GM19239 (cell line): ENCODE measurements at places on chromosomes 1 and 21.

GRCh38 chr1:175152006-175152652 is 40.4 kb downstream of the KIAA0040 start:
- peak; percentile 46 for DNase-seq

DNA sequence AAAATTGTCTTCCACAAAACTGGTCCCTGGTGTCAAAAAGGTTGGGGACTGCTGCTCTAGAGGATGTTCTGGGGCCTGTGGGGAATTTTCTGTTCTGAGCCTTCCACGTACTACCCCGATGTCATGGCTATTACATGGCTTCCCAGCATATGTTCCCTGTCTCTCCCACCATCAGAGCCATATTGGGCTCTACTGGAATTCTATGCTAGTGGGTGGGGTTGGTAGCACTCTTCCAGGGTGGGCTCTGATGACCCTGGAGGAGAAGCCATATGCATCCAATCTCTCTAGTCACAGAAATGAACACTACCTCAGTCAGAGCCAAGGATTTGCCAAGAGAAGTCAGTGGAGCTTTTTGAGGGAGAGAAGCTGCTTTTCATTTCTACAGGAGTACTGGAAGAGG is 47.9 kb downstream of the SRRM1 start:
- DNase-seq, result no peak

DNA sequence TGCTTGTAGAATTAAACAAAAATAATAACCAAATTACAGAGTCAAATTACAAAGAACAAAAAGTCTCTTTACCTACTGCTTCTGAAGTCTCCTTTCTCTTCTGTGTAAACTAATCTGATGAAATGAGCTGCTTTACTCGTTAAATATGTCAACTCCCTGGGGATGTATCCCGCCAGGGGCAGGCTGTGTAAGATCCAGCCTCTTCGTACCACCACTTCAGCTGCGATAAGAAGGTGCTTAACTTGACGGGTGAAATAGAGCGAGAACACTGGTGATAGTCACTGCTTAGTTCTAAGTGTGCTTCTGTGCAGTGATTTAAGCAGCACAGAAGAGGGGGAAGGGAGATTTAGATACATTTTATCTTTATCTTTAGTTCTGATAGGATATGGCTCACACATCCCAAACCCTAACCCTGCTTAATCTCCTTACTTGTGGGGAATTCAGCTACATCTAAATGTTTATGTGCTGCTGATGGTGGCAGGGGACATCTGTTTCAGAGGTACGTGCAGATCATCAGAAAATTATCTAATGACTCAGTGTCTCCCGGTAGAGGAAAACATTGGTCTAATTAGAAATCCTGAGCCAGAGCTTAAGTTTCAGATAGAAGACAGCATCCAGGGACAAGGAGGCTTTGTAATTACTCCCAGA is 46.0 kb downstream of the RHOU start:
- DNase-seq, result no peak

GRCh38 chr1:194043984-194044755 is 857.8 kb upstream of the B3GALT2 start:
- no peak for DNase-seq

- no peak for DNase-seq
Measured at GRCh38 chr1:2082064-2082463, 31.9 kb downstream of the PRKCZ start.

DNA sequence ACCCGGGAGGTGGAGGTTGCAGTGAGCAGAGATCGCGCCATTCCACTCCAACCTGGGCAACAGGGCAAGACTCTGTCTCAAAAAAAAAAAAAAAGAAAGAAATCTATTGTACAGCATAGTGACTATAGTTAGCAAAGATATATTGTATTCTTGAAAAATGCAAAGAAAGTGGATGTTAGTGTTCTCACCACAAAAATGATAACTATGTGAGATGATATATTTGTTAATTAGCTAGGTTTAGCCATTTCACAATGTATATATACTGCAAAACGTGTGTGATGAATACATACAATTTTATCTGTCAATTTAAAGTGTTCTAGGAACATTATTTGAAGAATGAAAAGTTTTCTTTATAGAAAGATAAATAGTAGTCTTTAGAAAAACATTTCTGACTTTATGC is 179.9 kb downstream of the AK5 start:
- DNase-seq, result no peak

DNA sequence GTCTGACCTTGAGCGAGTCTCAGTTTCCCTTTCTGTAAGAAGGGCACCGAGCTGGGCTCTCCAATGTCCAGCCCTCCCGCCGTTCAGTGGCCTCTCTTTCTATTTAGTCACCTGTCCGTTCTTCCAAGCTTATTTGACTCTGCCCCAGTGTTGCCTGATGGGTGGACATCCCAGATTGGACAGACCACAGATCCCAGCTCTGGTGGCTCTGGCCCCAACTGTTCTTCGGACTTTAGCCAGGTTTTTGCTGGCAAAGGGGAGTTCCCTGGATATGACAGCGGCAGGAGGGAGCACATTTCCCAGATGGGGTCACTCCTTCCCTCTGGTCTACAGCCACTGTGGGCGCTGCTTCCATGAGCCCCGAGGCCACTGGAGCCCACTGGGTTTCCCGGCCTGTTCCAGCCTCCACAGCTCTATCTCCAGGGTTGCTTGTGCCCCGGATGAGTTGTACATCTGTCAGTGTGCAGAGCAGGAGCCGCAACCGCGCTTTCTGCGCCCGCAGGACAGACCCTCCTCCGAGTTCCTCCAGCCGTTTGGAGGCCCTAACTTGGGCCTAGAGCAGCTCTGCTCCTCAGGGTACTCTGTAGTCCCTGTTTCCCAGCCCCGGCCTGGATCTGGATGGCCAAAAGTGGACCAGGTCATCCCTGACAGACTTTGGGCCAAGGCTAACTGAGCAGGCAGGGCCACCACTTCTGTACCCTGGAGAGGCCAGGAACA is 3.8 kb downstream of the DMBX1 start:
- no peak for DNase-seq

DNA sequence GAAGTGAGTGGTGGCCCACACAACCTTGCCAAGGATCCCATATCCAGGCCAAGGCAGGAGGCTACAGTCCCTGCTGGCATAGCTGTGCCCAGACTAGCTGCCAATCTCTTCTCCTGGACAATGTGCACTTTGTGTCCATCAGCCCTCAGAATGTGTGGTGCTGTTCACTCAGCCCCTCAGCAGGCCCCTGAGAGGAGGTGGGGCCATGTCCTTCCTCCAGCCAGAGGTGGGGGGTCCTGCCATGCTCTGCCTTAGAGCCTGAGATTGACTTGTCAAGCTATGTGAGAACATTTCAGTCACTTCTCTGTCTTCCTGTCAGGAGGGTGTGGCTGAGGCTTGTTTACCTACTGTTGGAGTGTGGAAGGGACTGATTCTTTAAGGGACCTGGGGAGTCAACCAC is 1.4 kb downstream of the NCF2 start:
- DNase-seq, result no peak

DNA sequence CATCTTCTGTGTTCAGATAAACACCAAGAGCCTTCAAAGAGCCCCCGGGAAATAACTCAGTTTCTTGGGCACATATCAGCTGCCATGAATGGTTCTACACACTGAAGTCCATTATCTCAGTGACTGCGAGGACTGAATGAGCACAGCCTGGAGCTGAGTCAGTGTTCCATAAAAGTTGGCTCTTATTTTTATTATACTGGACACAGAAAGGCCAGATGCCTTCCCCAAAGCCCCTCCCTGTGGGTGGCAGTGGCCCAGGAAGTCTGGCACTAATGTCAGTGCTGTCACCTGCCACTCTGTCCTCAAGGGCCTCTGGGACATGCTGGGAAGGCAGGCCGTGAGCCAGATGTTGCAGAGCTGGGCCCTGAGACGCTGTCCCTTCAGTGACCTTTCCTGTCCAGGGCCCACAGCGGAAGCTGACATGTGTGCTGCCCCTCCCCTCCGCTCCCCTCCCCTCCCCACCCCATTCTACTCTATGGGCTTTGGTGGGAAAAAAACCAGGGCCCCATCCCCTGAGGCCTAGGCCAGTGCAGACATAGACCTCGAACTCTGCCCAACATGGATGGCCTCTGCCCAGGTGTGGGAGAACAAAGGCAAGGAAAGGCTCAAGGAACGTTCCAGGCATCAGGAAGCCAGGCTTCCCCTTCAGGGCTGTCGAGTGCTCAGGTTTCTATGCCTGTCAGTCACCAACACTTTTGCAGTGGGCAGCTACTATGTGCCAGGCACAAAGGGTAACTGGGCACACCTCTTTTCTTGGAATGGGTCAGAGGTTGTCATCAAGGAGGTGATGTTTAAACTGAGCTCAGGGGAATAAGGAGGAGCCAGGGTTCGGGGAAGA is 22.4 kb upstream of the NPPB start:
- no peak for DNase-seq

GRCh38 chr1:187928288-187928687 is 1099.5 kb downstream of the PLA2G4A start:
- no peak for DNase-seq

GRCh38 chr1:206577626-206578025 is 34.6 kb downstream of the EIF2D start:
- DNase-seq, result no peak

GRCh38 chr1:28718586-28719331 is 18.0 kb upstream of the YTHDF2 start:
- DNase-seq, result no peak

DNA sequence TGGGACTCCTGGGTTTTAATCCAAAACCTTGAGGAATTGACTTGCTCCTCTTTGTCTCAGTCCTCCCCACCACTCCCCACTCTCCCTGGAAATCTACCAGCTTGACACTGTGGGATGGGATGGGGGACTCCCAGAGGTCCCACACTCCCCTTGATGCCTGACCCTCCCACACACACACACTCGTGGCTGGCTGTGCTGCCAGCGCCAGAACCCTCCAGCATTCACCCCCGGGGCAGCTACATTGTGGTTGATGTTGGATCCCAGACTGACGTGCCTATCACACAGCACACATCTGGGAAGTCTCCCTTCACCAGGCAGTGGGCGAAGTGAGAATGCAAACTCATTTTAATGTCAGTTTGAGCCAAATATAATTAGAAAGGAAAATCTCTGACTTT is 10.0 kb downstream of the KIRREL1 start:
- DNase-seq, result no peak

GRCh38 chr1:242522304-242522945 is 2.1 kb downstream of the PLD5 start:
- no peak for DNase-seq

DNA sequence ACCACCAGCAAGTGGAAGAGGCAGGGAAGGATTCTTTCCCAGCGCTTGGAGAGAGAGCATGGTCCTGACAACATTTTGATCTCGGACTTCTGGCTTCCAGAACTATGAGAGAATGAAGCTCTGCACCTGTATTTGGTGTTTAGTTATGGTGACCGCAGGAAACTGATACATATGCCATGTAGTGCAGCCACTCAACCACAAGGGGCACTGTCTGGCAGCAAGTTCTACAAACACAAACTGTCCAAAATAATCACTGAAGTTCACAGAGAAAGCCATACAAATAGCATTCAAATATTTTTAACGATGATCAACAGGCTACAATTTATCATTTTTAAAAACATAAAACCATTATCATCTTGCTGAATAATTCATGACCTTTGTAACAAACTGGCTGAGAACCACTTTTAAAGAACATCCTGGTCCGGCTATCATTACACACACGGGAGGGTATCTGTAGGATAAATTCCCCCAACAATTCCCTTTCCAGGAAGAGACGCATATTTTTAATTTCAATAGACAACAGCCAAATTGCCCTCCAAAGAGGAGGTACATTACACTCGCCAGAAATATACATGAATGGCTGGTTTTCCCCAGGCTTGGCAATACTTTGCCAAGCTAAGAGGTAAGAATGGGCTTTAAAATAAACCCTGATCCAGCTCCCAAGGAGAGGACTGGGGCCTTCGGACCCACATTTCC is 9.2 kb upstream of the CBR3 start:
- DNase-seq, result no peak

GRCh38 chr1:21564521-21565095 is 55.4 kb downstream of the ALPL start:
- DNase-seq, result no peak

GRCh38 chr1:6475381-6476133 is 9.6 kb upstream of the TNFRSF25 start:
- DNase-seq, result peak; percentile 98

- no peak for DNase-seq
Measured at GRCh38 chr1:6134206-6134605, 45.9 kb downstream of the CHD5 start.

GRCh38 chr1:93995837-93996536 is 86.8 kb upstream of the GCLM start:
- no peak for DNase-seq

DNA sequence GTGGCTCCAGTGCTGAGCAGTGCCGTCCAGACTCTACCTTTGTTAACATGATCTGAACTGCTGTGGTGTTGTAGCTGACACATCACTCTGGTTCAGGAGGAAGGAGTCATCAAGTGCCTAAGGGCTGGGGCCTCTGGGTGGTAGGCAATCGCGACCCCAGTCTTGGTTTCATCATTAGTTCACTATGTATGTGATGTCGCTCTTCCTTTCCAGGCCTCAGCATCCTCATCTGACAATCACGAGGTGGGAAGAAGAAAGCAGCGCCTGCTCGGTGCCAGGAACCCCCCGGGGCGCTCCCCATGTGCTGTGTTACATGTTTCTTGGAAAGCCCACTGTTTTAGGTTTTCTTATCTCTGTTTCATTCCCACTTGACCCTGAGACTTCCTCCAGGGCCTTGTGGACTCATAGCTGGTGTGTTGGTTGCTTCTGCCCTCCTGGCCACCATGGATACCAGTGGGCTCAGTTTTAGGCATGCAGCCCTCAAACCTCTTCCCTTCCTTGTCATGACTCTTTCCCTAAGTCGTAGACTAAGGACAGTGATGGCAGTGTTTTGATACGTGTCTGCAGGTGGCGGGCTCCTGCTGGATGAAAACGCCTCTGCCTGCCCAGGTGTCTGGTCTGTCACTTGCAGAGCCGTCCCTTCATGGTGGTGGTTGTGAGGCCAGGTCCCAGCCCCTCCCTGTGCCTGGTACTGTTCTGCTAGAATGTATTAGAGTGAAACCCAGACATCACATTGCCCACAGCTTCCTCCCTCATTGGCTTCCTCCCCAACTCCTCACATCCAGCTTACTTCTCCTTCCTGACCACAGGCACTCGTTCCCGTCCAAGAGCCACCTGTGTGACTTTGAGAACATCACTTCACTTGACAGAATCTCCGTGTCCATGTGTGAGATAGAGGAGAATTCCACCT is 17.2 kb upstream of the FOXO6 start:
- DNase-seq, result no peak

DNA sequence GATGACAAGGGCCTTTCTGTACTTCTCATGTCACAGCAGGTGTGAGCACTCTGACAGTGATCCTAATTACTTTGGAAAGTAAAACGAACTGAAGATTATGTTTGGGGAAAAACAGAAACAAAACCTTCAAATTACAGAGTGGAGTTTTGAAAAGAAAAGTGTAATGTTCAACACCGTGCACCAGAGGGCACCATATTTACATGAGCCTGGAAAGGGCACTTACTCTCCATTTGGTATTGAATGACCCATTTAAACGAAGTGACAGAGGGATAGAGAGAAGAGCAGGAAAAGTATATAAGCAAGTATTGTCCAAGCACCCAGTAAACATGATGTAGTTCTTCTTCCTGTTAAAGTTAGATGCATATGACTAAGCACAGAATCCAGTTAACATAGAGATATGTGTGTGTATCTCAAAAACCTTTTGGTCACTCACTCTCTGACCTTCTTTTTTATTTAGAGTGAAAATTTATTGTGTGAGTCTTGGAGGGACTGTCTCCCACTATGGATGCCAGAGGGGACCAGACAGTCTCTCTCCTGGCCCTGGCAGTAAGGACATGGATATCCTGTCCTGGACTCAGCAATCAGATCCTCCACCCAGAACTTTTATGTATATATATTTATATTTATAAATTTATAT is 3.8 kb upstream of the RGSL1 start:
- DNase-seq, result no peak

- DNase-seq, result no peak
Measured at GRCh38 chr21:31671146-31671716, 11.7 kb downstream of the SOD1 start.

- DNase-seq, result peak; percentile 26
Measured at GRCh38 chr1:178725466-178726086, 532 bp downstream of the RALGPS2 start.
